Thyroid gland (tissue), 4 donors: ENCODE measurements at places on chromosomes 13 and 19. TPM values are rescaled to one million over a fixed set of nuclear protein-coding genes. Genes with fewer than 3 reads are reported as not detected.

DNA sequence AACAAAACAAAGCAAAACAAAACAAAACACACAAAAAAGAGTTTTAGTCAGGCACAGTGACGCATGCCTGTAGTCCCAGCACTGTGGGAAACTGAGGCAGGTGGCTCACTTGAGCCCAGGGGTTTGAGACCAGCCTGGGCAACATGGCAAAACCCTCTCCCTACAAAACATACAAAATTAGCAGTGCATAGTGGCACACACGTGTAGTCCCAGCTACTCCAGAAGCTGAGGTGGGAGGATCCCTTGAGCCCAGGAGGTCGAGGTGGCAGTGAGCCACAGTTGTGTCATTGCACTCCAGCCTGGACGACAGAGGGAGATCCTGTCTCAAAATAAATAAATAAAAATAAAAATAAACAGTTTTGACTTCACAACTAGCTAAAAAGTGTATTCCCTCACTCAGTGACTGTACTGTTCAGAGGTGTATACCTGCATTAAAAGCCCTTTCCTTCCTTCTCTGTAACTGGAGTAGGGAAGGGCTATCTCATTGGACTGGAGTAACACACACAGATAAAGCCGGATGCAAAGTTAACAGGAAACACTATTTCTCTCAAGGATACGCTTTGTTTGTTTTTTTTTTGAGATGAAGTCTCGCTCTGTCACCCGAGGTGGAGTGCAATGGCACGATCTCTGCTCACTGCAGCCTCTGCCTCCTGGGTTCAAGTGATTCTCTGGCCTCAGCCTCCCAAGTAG lies 3.7 kb upstream of the BAX start:
- no peak for DNase-seq

GRCh38 chr13:36706755-36707154 lies 32.9 kb downstream of the SERTM1 start:
- no peak for DNase-seq

- no peak for DNase-seq
Measured at GRCh38 chr13:75430436-75431209, 51.3 kb downstream of the TBC1D4 start.

DNA sequence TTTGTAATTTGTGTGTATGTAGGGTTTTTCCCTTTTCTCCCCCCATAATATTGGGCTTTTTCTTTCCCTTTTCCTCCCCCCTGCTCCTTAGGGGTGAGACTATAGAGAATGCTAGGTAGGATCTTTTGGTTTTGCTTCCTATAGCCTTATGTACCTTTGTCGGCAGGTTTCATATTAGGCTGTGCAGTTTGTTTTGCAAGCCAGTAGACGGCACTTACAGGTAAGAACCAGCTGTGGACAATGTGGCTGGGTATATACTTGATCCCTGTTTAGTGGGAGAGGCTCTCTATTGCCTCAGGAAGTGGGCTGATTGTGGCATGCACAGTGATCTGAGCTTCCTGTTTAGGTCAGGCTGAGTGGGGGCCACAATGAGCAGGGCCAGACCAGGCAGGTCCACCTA lies 359.2 kb upstream of the OBI1 start:
- no peak for DNase-seq

- no peak for DNase-seq
Measured at GRCh38 chr19:5651361-5651760, 28.5 kb downstream of the SAFB start.

DNA sequence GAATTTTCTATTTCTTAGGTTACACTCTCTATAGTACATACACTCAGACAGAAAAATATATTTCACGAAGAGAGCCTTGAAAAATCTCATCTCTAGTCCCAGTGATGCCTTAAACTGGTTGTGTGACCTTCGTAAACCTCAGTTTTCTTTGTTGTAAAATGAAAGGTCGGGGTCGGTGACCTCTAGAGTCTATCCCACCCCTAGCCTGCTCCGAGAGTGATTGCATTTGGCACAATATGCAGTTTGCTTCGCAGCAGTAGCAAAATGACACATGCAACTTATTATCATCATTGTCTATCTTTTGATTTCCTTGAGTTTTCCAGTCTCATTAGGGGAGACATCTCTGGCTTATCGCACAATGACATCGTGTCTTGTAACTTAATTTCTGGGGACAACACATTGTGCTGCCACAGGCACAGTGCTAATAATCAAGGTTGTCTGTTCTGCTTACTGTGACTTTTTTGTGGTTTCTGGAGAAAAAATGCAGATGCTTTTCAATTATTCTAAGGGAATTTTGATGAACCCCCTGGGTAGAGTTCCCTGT lies 115.0 kb downstream of the GGACT start:
- no peak for DNase-seq

GRCh38 chr19:34319785-34320184 lies 45.2 kb upstream of the GPI start:
- peak; percentile 21 for DNase-seq

GRCh38 chr19:30523791-30524190 lies 151.6 kb downstream of the ZNF536 start:
- DNase-seq = no peak

DNA sequence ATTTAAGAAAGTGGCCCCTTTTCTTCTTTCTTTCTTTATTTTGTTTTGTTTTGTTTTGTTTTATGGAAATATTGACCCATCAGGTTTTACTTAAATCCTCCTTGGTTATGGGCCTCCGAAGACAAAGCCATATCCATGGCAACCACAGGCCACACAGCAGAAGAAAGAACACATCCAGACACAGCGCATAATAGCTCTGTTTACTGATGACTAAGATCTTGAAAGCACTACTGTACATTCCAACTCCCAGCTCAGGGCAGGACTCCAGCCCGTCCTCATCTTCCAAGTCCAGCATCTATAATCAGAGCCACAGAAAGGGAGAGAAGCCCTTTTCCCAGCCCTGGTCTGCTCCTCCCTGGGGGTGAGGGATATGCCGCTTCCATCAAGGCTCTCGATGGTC lies 84.3 kb downstream of the NUFIP1 start:
- no peak for DNase-seq

DNA sequence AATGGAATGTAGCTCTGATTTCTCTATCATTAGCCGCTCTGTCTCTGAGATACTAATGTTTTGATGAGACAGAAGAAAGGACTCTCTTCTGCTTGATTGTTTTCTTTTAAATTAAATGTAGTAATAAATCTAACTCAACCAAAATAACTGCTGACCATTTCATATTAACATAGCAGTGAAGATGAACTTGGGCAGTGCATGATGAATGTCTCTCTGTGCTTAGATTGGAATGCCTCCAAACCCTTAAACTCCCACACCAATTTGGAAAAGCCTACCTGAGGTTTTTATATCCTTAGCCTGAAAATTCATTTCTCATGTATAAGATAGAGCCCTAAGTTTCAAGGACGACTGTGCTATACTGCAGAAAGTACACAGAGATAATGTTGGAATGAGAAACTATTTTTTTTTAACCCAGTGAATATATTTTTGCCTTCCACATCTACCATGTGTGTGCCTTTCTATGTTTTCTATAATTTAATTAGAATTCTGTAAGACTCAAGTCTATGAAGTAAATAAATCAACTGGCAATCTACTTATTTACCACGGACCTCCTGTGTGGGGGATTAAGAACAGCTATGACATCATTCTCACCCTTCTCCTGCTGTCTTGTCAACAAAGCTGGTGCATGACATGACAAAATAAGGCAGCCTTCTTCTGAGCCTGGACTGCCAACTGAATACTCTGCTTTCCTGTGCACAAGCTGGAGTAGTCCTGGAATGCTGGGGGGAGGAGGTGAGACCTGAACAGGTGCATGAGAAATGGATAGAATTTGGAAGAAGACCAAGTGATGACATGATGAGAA lies 155.5 kb downstream of the FGF9 start:
- DNase-seq = no peak

DNA sequence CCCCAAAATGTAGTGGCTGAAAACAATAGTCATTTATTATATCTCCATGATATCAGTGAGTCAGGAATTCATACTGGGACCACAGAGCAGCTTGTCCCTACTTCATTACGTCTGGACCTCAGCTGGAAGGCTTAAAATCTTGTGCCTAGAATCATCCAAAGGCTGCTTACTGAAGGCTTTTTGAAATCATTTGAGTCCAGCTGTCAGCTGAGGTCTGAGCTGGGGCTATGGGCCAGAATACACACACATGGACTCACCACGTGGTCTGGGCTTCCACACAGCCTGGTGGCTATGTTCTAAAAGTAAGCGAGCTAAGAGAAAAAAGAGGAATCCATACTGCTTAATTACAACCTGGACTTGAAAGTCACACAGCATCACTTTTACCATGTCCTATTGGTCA lies 209.2 kb downstream of the KCTD12 start:
- DNase-seq = no peak

GRCh38 chr13:51638216-51638871 lies 54.1 kb downstream of the WDFY2 start:
- DNase-seq = no peak

DNA sequence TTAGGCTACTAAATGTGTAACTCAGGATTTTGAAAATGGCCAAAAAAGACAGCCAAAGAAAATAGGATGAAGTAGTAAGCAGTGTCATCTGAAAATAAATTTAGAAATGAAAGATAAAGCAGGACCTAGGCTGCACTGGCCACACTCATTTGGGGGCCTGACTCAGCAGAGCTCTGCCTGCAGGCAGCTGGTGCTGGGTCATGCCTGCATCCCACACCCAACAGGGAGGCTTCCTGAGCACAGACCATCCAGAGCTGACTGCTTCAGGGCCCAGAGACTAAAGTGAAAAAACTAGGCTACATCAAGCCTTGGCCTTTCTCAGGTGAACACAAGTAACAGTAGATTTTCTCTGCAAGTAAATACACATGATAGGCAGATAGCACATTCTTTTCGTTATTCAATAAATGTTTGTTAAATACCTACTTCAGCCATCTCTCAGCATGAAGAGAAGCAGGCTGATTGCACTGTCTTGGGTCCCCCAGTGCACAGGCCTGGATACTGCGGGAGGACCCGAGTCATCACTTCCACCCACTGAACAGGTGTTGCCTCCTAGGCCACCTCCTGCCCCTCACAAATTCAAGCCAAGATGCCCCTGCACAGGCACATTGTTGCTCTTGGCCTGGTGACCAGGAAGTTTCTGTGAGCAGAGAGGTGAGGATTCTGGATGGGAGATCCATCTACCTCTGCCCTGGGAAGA lies 284.0 kb downstream of the OXGR1 start:
- DNase-seq = no peak

Gene SHC2
- total RNA-seq = 52.0 TPM

Gene STXBP2
- total RNA-seq = 89.2 TPM

Gene CGB2
- not detected for total RNA-seq

Gene SLC7A10
- total RNA-seq = 0.29 TPM
